ENCODE measurements at places on chromosomes 5 and 9. TPM values are rescaled to one million over a fixed set of nuclear protein-coding genes. Genes with fewer than 3 reads are reported as not detected.

KLF4 gene
- 33.7 TPM for total RNA-seq

ADCY2 gene
- not detected for total RNA-seq

TMOD1 gene
- 1.8 TPM for total RNA-seq

GADD45G gene
- 0.21 TPM for total RNA-seq

FBN2 gene
- total RNA-seq, result 18.3 TPM

CATSPER3 gene
- 0.22 TPM for total RNA-seq

CTSL gene
- total RNA-seq, result 618 TPM

POC5 gene
- 9.2 TPM for total RNA-seq

LECT2 gene
- total RNA-seq, result not detected

PCDHA5 gene
- total RNA-seq, result 0.70 TPM

C7 gene
- total RNA-seq, result not detected

GARIN3 gene
- not detected for total RNA-seq

C1QTNF2 gene
- 0.10 TPM for total RNA-seq

TMCO6 gene
- 12.2 TPM for total RNA-seq

VAV2 gene
- total RNA-seq, result 46.0 TPM

LHX6 gene
- 2.4 TPM for total RNA-seq

SPINK7 gene
- not detected for total RNA-seq

ENHO gene
- total RNA-seq, result 0.88 TPM

PLAC8L1 gene
- total RNA-seq, result 0.31 TPM

WDR38 gene
- 0.13 TPM for total RNA-seq

FST gene
- 1.7 TPM for total RNA-seq

GFI1B gene
- 0.10 TPM for total RNA-seq

TSC1 gene
- total RNA-seq, result 17.2 TPM

DCTN3 gene
- total RNA-seq, result 112 TPM

CCDC180 gene
- total RNA-seq, result 1.2 TPM

HSD17B3 gene
- total RNA-seq, result 0.20 TPM

TUSC1 gene
- total RNA-seq, result 6.1 TPM

TLX3 gene
- total RNA-seq, result not detected

PRR16 gene
- total RNA-seq, result not detected

HAND1 gene
- 0.35 TPM for total RNA-seq

BSPRY gene
- total RNA-seq, result 0.06 TPM

FBP2 gene
- 0.06 TPM for total RNA-seq

CDX1 gene
- total RNA-seq, result not detected
